ENCODE measurements at places on chromosomes 6 and 20.

DNA sequence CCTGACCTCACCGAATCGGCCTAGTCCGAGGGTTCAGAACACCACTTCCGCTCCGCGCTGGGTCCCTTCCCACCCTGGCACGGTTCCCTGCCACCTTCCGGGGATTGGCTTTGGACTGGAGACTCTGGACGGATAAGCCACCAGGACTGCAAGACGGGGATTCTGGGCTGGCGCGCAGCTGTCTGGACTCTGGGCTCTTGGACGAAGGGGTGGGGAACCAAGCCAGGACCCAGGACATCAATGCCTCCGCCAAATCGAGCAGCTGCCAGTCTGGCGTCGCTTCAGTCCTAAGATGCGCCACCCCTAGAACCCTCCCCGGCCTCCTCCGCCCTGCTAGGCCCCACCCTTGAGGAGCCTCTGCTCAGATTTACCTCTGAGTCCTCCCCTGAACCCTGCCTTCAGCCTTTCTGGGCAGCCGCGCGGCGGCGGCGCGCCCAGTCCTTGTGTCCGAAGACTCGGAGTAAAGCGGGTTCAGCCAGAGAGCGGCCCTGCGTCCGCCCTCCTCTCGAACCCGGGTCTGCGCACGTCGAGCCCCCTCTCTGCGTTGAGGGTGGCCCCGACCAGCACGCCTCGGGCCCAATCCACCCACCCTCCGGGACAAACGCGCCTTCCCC, 1.2 kb downstream of the KCNK17 start:
- DNase-seq = no peak

- DNase-seq = no peak
Observed at GRCh38 chr20:38032585-38033329, 499 bp downstream of the TTI1 start.

DNA sequence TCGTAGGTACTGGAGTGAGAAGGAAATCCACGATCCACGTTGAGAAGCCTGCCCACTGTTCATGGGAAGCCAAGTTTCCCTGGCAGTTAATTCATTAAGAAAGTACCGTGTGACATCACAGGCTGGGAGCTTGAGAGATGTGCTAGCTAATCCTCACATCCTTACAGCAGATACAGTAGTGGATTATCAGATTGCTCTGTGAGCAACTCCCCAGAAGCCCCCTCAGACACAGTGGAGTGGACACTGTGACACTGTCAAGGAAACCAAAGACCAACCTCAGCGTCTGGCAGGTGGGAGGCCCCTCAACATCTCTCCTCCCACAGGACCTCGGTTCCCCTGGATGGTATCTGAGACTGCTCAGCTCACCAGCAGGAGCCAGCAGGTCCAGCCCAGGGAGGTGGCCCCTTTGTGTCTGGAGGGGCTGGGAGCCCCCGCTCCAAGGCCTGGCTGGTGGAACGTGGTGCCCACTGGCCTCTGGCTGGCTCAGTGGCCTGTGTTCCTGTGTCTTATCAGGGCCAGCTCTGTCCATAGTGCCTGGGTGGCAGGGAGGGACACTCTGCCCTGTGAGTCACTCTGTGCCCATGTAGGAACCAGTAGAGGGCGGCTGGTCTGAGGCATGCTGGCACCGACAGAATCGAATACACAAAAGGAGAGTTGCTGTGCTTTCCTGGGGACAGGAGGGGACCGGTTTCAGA, 7.2 kb downstream of the PYGB start:
- no peak for DNase-seq

DNA sequence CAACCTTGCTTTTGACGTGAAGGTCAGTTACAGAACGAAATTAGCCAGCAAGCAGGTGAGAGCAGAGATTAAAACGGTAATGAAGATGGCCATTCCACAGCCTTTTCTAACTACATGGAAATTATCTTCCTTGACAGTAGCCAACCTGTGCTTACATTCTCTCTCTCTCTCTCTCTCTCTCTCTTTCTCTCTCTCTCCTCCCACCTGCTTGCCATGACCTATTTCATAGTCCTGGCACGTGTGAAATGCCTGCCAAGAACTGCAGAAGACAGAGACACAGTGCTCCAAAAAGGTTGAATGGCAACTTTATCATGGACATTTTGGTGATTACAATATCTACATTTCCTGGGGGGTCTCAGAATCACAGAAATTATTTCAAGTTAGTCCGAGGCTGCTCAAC, 38.5 kb upstream of the SALL4 start:
- no peak for DNase-seq

DNA sequence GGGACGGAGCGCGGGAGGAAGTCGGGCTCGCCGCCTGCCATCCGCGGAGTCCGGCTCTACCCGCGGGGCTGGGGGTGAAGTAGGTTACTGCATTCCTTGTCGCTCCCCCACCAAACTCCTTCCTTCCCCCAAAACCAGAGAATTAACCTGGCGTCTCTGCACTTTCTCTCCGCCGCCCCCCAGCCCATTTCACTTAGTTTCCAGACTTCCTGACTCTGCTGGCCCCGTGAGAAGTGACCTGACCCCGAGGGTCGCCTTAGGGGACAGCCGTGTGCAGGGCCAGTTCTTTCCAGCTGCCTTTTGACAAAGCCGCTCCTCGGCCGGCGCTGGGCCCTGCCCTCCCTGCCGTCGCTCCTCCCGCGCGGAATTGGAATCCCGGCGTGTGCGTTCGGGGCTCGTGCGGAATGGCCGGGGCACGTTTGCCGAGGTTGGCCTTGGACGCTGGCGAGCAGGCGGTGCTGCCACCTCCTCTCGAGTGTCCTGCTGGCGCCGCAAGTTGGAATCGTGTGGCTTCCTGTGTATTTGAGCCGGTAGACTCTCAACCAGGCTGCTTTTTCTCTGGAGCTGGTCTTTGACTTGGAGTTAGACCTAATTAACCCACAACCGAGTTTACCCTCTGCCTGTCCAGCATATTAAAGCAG, 650 bp downstream of the DCBLD1 start:
- DNase-seq = peak; percentile 59

GRCh38 chr6:117265410-117266256, at the start of gene VGLL2:
Gene VGLL2, plus strand, starts transcription at chr6:117265558. Its CDS starts 206 bp downstream, at chr6:117265764.
- peak; percentile 47 for DNase-seq

- peak; percentile 24 for DNase-seq
Observed at GRCh38 chr20:50286609-50287008, 96.0 kb downstream of the CEBPB start.

- DNase-seq = no peak
Observed at GRCh38 chr6:84877515-84878210, 113.3 kb upstream of the TBX18 start.

DNA sequence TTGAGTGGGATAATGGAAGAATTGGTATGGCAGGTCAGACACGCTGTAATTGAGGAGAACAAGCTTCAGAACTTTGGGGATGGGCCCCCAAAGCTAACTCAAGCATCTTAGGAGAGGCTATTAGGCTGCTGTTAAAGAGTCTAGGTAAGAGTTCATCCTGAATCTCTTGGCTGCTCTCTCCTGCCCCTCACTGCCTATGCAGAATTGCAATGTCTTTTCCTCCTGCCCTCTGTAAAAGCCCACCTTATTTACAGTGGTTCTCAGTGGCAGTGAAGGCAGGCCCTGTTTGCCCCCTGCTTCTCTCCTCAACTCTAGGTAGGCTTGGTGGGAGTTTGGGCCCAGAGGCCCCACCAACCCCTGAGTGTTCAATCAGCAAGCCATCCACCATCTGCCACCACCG, 55.0 kb downstream of the LYRM2 start:
- no peak for DNase-seq

DNA sequence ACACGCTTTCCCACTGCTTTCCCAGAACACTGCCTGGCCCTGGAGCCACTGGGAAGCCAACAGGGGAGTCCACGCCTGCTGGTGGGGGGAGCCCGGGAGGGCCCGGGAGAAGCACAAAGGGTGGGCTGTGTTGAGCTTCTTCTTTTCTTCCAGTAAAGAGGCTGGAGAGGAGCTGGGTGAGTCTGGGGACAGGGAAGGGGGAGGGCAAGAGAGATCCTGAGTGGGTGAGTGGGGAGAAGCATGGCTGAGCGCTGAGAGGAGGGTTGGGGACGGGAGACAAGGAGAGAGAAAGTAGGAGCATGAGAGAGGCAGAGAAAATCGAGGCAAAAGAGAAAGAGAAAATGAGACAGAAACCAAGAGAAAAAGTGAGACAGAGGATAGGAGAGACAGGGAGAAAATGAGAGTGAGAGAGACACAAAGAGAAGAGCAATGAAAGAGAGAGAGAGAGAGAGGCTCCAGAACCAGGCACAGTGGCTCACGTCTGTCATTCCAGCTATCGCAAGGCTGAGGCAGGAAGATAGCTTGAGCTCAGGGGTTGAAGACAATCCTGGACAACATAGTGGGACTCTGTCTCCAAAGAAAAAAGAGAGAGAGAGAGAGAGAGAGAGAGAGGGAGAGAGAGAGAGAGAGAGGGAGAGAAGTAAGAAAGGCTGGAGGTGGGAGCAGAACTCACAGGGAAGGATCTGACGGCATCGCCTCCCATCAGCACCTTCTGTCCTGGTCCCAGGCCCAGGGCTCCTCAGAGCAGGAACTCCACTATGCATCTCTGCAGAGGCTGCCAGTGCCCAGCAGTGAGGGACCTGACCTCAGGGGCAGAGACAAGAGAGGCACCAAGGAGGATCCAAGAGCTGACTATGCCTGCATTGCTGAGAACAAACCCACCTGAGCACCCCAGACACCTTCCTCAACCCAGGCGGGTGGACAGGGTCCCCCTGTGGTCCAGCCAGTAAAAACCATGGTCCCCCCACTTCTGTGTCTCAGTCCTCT, 2.0 kb downstream of the LST1 start:
- no peak for DNase-seq

DNA sequence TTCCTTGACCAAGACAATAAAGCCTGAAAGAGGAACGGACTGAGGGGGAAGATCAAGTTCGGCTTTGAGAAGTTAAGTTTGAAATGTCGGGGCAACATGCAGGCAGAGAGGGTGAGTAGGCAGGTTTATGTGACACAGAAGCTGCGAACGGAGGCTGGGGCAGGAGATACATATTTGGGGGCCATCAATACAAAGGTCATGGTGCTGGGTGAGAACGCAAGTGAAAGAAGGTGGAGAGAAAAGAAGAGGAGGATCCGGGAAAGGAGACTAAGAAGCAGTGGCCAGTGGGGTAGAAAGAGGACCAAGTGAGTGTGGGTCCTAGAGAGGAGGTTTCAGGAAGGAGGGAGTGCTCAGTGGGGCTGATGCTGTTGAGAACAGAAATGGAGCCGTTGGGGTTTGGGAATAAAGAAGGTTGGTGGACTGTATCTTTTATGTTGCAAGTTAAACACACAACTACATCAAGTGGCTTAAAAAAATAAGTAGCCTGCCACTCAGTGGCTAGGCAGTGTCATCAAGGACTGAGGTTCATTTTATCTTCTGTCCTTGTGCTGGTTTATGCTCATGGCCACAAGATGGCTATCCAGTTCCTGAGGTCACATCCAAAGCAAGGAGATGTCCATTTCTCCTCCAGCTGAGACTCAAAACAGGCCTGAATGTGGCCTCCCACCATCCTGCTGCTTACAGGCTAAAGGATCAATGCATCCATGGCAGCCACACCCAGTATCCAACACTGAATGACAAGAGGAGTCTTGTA, 1.7 kb upstream of the BLCAP start:
- no peak for DNase-seq

DNA sequence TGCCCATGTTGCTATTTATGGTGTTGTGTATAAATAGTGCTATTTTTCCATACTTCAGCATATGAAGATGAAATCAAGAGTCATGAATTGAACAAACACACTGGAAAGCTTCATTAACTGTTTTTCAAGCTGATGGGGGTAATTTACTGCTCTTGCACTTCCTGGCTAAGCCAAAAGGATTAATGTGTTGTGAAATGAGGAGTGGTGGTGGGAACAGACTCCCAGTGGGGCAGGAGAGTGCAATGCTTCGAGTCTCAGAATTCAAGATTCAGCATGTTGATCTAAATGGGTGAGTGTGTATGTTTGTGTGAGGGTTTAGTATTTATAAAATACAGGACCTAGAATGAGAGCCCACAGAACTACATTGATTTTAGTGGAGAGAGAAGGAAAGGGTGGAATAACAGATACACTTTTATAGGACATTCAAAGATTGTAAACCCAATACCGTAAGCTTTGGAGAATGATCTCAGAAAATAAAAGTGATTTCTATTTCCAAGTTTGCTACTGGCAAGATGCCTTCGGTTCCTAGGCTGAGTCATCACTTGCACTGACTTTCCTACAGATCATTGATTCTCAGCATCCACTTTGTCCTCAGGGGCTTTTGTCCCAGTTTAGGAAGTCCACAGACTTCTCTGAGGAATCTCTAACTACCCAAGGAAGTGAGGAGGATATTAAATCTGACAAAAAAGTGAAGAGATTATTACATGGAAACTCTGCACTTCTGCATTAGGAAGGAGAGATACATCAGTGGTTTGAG, 303.6 kb downstream of the TRDN start:
- no peak for DNase-seq

DNA sequence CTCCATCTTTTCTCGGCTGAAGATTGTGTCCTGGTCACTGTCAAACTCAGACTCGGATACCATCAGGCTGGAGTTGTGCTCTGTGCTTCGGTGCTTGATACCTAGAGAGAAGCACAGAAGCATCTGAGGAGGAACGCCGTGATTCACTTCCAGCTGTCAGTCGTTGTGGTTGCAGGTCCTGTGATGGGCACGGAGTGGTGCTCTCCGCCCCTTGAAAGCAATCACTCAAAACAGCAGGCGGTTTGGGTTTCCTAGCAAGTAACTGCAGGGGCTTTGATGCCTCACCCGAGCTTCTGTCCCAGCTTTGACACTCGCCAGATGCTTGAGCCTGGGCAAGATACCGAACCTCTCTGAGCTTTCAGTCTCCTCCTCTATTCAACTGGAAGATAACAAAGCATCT, 52.5 kb downstream of the ALDH5A1 start:
- no peak for DNase-seq

GRCh38 chr6:157528931-157529653, 148.1 kb downstream of the ZDHHC14 start:
- DNase-seq = no peak

DNA sequence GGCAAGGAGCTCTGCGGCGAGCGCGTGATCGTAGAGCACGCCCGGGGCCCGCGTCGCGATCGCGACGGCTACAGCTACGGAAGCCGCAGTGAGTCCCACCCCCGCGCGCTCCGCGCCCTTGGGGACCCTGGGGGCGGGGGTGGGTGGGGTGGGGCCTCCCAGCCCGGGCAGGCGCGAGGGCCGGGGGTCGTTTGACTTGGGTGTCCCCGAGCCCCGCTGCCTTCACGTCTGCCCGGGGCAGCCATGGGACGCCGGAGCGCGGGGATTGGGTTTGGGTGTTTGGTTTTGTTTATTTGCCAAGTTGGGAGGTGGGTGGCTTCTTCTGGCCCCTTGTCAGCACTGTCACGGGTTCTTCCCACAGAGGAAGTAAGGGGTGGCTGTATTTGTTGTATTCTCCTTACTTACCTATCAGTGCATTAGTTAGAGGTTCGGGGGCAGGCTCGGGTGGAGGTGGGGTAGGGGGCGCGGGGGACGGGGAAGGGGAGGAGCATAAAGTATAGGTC, 777 bp downstream of the SRSF6 start:
- no peak for DNase-seq

- no peak for DNase-seq
Observed at GRCh38 chr20:1364106-1364505, 28.7 kb downstream of the FKBP1A start.

Measured in dermis microvascular lymphatic vessel endothelial cell (primary cell).